ENCODE measurements at places on chromosomes 4 and X.

GRCh38 chrX:24860140-24860539, 155.6 kb downstream of the ARX start:
- DNase-seq = no peak

GRCh38 chr4:146182443-146182842, 6.9 kb downstream of the LSM6 start:
- no peak for DNase-seq

- DNase-seq = no peak
Measured at GRCh38 chr4:33989820-33990443, 2254.4 kb downstream of the ARAP2 start.

DNA sequence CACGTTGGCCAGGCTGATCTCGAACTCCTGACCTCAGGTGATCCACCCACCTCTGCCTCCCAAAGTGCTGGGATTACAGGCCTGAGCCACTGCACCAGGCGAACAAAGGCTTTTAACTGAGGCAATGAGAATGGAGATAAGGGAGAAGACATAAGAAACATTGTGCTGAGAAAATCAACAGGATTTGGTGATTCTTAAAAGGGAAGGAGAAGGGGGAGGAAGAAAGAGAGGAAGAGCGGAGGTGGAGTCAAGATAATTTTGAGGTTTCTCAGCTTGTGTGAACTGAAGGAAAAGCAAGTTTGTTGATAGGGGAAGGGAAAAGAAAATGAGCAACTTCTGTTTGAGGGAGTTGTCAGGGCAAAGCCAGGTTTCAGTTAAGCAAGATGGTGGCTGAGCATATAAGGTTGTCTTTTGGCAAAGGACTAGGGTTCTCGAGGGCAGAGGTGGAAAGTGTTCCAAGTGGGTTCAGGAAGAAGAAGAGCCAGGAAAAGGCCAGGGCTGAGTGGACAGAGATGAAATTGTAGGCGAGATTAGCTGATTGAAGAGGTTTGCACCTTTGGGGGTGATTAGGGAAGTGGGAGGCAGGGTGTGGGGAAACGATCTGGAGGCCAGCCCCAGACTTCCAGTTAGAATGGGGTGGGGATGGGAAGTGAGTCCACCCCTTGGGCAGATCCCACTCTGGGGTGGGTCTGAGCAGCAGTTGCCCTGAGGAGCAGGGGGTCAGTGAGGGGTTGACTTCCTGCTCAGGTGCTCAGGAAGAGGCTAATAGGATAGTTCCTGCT, 7.8 kb downstream of the DOCK11 start:
- peak; percentile 28 for DNase-seq

- DNase-seq = no peak
Measured at GRCh38 chr4:17168571-17168970, 270.1 kb upstream of the LDB2 start.

DNA sequence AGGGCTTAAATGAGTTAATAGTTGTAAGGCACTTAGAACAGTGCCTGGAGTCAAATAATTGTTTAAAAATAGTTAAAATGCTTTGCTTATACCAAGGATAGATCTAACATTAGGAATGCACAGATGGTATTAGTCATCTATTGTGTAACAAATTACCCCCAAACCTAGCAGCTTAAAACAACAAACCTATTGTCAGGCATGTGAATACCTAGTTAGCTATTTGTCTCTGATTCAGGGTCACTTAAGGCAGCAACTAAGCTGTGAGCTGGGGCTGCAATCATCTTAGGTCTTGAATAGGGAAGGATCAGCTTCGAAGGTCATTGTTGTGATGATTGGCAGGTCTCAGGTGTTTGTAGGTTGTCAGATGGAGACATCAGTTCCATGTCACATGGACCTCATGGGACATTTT, 42.4 kb upstream of the AGA start:
- no peak for DNase-seq

- no peak for DNase-seq
Measured at GRCh38 chr4:88722276-88722780, 24.7 kb upstream of the NAP1L5 start.

GRCh38 chr4:94036964-94037363, 170.7 kb upstream of the SMARCAD1 start:
- DNase-seq = no peak

DNA sequence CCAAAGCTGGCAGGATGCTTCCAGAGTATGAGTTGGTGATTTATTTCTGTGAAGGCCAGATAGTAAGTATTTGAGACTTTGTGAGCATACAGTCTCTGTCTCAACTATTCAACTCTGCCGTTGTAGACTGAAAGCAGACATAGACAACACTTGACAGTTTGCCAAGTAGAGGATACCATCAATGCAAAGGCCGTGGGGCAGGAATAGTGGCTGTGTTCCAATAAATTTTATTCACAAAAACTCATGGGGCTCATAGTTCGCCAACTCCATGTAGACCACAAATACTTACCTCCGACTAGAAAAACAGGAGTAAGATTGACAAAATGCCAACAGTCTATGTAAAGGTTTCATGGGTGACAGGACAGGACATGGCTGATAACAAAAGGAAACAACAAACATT, 3.7 kb upstream of the PIR start:
- no peak for DNase-seq

DNA sequence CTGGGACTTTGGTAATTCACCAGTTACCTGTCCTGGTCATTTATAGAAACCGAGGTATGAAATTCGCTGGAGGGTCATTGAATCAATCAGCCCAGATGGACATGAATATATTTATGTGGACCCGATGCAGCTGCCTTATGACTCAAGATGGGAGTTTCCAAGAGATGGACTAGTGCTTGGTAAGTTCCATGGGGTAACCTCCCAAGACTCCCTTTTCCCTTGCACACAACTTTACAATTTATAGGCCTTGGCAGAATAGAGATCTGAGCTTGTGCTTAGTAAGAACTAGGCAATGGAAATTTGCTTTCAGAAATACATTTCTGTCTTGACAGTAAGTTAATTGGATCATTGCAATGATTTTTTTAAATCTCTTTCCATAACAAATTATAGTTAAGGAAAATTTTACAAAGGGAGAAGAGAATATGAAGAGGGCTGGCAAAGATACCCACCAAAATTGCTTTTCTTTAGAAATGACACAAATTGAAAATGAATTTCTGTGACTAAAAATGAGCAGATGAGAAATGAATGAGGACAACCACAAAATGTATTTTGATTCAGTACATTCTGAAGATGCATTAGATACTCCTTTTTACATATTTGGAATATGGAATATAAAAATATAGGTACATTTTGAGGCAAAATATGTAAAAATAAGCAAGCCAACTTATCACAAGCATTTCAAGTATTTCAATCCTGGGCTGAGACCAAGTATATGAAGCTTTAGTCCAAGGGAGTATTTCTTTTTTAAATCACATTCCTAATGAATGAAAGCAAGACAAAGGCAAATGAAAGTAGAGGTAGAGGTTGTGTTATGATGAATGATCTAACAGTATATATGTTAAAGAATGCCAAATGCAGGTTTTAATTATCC, 45.9 kb downstream of the PDGFRA start:
- no peak for DNase-seq

GRCh38 chr4:2485956-2486355, 17.1 kb downstream of the RNF4 start:
- DNase-seq = peak; percentile 4

DNA sequence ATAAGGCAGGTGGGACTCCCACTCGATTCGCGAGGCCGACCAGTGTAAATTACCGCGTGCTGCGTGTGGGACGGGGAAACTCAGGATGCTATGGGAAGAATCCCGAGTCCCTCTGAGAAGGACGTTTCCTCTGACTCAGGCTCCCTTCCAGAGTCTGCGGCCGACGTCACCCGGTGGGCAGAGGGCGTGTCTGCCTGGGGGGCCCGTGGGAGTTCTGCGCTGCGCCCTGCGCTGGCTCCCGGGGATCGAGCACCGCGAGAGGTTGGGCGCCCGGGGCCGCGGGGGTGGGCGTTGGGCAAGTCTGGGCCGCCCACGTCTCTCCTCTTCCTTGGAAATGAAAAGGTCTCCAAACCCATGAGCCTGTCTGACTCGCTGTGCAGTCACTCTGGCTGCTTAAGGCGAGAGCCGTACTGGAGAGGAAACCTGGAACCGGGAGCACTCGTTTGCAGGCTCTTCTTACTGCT, 568 bp downstream of the NIPAL1 start:
- DNase-seq = no peak

DNA sequence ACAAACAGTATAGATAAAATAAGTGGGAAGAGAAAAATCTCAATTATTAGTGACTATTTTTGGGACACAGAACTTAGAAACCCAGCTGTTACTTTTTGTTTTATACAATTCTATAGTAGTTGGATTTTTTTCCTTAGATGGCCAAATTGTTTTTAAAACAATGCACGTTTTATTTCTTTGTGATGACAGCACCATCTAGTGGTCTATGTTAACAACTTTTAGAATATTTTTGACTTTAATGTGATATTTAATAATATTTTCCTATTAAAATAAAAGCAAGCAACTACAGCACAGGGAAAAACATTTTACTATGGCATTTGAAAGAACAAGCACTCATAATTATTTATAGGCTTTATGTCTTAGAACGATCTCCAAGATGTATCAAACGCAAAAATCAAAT, 5.6 kb upstream of the SMIM31 start:
- peak; percentile 20 for DNase-seq
